Activated T-helper 1 cell treated with anti-CD3 and anti-CD28 coated beads, Interleukin-12 subunit alpha, Interleukin-12 subunit beta, Interleukin-2, Interleukin-4 antibody, amounts not matched to agents 30 ng/mL and 10 ng/mL and 1 ng/mL, durations not matched to agents 14 hours and 24 hours and 36 hours (primary cell): ENCODE measurements at places on chromosomes 2 and 18. TPM values are rescaled to one million over a fixed set of nuclear protein-coding genes. Genes with fewer than 3 reads are reported as not detected.
A peak's percentile ranks its signal among the peaks of the same experiment; 100 is the strongest.

The FOXI3 gene
- not detected in 2 replicates for total RNA-seq

GRCh38 chr2:55363636-55364035 is 56.0 kb downstream of the CCDC88A start:
- DNase-seq, result no peak

- DNase-seq, result no peak
Measured at GRCh38 chr2:15941481-15941850, 1.1 kb downstream of the MYCN start.

DNA sequence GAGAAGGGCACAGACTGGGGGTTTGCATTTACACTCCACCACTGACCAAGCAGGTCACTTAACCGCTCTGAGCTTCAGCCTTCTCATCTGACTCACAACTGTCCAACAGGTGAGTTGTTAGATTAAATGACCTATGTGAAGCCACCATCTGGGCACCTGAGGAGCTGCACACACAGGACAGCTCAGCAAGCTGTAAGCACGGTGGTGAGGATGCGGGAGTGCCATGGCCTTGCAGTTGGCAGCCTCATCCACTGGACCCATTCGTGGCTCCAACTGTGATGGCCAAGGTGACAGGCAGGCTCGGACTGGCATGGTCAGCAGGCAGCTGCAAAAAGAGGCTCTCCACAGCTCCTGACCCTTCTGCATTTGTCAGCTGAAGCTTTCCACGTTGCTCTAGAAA is 23.3 kb upstream of the AMMECR1L start:
- DNase-seq, result no peak

DNA sequence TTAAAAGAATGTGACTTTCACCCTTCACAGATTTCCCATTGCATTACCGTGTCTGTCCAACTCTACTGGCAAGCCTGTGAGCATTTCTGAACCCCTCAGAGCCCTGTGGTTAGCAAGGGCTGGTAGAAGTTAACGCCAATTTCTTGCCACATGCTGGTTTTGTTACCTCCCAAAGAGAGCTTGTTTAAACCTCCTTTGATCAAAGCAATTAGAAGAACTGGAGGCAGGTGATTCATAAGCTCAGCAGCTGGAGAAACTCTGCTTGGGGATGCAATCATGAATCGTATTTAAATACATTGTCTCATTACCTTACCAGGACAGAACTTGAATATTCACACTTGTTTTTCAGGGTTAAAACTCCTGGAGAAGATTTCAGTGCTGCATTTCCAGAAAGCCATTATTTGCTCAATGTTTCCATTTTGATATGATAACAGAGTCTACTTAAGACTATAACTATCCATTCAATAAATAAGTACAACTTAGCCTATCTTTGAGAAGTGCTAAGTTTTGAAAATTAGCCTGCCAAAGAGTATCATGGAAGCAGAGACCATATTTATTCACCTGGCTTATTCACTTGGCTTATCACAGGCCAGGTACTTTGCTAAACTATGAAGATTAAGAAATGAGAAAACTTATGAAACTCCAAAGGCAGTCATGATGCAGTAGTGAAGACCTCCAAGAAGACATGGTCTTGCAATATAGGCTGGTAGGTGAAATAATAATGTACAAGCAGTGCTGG is 292.8 kb downstream of the INSIG2 start:
- DNase-seq, result no peak

GRCh38 chr18:5851998-5852397 is 43.3 kb downstream of the TMEM200C start:
- DNase-seq, result no peak

GRCh38 chr18:48036641-48037421 is 106.4 kb upstream of the SMAD2 start:
- DNase-seq, result no peak

GRCh38 chr2:11004199-11004598 is 92.5 kb downstream of the KCNF1 start:
- no peak for DNase-seq

GRCh38 chr18:73461780-73462059 is 593.9 kb upstream of the NETO1 start:
- no peak for DNase-seq

The METAP1D gene
- total RNA-seq, result 5.4 and 6.4 TPM in 2 replicates

- peak; percentile 48 for DNase-seq
Measured at GRCh38 chr2:190407662-190408537, at the start of gene MFSD6. MFSD6 (plus strand) TSS chr2:190408355; CDS start chr2:190436030, 27,675 bp downstream.

- DNase-seq, result no peak
Measured at GRCh38 chr2:126880817-126881216, 17.9 kb upstream of the TEX51 start.

DNA sequence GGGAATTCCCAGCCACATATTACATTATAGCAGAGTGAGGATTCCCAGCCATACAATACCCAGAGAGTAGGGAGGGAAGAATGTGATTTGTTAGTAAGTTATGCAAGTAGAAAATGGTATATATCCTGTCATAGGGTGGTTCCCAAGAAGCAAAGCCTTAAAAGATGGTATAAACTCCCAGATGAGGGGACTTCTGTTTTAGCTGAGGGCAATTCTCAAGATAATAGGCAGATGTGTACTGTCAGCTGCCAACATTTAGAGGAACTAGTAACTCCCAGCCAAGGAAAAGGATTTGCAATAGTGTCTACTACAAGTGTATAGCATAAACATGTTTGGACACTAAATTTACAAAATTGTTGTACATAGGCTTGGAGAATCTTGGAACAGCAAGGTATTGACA is 86.5 kb downstream of the XDH start:
- DNase-seq, result no peak

DNA sequence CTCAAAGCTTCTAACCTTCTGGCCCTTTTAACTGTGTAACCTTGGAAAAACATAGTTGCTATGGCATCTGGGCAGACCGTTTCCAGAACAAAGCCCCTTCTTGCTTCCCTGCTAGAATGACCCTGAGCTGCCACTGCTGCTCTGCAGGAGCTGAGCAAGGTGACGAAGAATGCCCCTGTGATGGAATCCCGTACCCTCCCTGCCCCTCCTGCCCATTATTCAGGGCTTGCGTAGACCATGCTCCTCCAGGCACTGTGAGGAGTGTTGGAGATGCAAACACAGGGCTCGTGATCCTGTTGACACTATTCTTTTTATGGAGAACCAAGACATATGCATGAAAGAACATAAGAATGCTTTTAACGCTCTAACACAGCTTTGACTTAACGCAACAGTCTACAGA is 191.1 kb downstream of the CDH2 start:
- DNase-seq, result no peak

DNA sequence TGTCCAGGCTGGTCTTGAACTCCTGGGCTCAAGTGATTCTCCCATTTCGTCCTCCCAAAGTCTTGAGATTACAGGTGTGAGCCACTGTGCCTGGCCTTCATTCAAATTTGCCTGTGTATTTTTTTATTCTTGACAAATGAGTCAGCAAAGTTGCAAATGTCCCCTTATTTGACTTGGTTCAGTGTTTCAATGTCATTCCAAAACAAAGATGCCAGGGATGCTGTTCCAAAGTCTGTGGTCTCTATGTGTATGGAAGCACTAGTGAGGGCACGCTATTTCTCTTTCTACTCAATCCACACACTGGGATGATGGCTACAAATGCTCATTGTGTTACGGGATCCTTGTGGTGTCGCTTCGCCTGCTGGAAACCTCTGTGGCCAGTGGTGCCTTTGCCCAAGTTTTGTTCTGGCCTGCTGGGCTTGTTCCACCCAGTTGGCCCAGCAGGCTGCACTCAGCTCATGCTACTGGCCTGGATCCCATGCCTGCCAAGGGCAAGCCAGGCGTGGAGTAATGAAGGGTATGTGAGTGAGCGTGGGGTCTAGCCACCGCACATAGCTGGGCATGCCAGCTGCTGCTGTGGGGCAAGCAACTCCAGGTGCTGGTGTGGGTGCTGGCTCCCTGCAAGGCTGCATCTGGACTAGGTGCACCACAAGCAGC is 35.6 kb downstream of the FBXO48 start:
- DNase-seq, result no peak

- no peak for DNase-seq
Measured at GRCh38 chr18:79637181-79637920, 42.3 kb upstream of the CTDP1 start.

GRCh38 chr2:47249157-47249900 is 94.2 kb upstream of the STPG4 start:
- no peak for DNase-seq

DNA sequence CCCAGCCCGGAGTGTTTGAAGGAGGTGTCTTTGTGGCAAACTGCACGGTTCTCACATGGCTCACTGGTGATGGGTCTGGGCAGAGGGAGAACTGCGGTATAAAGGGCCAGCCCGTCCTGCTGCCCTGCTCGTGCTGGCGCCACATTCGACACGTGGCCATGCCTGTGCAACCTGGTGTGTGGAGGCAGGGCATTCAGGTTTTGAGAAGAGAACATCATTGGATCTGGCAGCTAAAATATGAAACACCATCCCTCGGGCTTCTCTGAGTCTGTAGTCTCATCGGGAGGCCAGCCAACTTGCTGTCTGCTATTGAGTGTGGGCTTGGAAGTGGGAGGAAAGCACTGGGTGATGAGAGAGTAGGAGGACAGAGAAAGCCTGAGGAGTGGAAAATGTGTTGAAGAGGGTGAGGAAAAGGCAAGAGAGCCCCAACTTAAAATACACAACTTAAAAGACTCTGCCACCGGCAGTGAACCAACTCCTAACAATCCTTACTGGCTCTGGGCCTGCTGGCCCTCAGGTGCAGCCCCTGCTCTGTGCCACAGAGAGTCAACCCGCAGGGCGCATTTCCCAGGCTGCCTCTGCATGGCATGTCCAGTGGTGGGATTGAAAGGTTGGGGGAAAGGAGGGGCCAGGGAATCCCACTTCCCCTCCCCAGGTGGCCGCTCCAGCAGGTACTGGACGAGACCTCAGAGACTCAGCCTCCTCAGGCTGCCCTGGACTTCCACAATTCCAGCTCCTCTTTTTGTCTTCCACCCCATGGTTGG is 112.7 kb upstream of the DLX2 start:
- no peak for DNase-seq

- DNase-seq, result no peak
Measured at GRCh38 chr18:13425357-13426091, 207.0 kb downstream of the LDLRAD4 start.

DNA sequence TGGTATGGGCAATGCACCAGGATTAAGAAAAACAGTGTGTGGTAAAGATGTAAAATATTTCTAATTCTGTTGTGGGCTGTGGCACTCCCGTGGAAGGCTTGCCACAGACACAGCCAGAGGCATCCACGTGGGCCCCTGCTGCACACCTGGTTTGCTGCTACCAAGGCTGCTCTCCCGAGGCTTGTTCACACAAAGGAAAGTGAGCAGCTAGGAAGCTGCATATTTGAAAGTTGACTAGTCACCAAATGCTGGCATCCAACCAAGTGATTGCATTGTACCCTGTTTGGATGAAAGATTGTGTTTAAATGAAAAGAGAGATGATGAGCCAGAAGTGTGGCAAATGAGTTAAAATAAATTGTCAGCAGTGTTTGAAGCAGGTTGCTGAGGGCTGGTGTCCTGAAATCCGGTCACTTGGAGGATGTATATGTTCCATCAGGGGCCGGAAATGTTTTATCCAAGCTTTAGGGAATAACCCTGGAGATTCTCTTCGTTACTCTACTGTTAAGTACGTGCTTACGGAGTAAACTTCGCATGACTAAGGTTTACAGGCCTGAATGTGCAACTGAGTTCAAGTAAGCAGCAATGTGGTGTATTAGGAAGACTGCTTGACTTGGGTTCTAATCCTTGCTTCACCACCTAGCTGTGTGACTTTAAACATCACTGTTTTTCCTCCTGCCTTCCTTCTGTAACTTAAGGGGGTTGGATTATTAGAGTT is 86.1 kb downstream of the MSH2 start:
- DNase-seq, result no peak

The LCT gene
- 0.41 and 0.42 TPM in 2 replicates for total RNA-seq

- DNase-seq, result no peak
Measured at GRCh38 chr2:191565647-191566198, 112.2 kb upstream of the NABP1 start.

DNA sequence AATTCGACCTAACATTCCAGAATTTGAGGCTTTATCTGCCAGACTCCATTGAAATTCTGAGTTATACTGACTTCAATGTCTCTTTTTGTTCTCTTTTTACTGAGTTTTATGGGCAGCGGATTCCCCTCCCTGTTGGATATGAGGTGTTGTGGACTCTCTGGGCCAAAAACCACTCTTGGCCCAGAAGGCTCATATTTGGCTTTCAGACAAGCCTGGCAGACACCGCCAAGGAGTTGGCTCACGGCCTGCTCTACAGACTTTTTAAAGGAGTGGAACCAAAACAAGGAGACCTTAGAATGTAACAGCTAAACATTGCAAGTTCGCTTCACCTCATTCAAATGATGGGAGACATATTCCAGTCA is 206.4 kb upstream of the NCKAP5 start:
- no peak for DNase-seq

The CGREF1 gene
- total RNA-seq, result 12.9 and 18.0 TPM in 2 replicates

GRCh38 chr2:41695198-41696113 is 352.4 kb upstream of the PKDCC start:
- no peak for DNase-seq

DNA sequence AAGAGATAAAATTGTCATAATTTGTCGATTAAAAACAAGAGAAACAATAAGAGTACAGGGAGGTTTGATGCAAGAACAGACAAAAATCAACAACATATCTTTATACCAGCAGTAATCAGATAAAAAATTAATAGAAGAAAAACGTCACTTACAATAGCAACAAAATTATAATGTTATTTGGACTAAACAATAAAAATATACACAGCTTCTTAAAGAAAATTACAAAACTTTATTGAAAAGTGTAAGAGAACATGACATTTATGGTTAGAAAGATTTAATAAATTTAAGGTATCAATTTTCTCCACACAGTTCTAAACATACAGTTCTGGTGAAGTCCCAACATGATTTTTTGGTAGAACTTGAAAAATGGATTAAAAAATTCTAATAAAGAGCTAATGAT is 12.8 kb downstream of the RNF138 start:
- DNase-seq, result no peak

The HAAO gene
- total RNA-seq, result 0.37 and 0.86 TPM in 2 replicates

GRCh38 chr2:27489118-27489497 is 435 bp downstream of the IFT172 start:
- DNase-seq, result no peak

The CYS1 gene
- total RNA-seq, result 0.56 and 0.70 TPM in 2 replicates

The KLHL14 gene
- total RNA-seq, result not detected in 2 replicates

The FOSL2 gene
- 54.9 and 55.0 TPM in 2 replicates for total RNA-seq

The DCAF17 gene
- total RNA-seq, result 23.9 and 24.9 TPM in 2 replicates

DNA sequence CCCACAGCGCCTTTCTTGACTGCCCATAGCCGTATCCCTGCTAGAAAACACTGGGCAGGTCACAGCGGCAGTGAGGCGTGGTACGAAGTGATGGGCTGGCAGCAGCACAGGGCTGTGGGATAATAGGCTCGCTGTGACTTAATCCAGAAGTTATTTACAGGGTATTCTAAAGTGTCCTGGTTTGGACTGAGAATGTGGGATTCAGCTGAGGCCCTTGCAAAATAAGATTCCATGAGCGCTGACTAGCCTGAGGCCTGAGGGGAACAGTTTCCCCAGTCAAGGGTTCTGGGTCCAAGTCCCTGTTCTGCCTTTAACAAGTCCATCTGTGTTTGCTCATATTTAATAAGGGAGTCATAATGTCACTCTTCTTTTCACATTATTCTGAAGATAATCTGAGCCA is 34.6 kb downstream of the SETBP1 start:
- DNase-seq, result no peak

DNA sequence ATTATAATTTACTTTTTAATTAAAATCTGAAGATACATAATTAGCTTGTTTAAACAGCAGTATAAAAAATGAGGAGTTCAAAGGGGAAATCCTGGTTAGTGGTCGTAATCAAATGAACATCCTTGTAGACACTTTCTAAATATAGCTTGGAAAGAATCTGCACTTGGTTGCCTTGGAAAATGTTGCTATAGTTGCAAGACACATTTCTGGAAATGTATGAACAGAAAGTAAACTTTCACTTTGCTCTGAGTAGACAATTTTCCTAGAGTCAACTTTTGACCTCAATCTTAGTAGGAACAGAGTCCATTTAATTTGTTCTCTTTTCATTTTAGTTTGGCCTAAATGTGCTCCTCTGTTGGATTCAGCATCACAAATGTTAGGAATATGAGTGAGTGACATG is 38.3 kb downstream of the GCA start:
- DNase-seq, result no peak
